NCI-H146 (cell line): ENCODE measurements at places on chromosomes 7 and 10.

GRCh38 chr10:106972381-106972780 is 192.1 kb downstream of the SORCS1 start:
- DNase-seq: no peak

DNA sequence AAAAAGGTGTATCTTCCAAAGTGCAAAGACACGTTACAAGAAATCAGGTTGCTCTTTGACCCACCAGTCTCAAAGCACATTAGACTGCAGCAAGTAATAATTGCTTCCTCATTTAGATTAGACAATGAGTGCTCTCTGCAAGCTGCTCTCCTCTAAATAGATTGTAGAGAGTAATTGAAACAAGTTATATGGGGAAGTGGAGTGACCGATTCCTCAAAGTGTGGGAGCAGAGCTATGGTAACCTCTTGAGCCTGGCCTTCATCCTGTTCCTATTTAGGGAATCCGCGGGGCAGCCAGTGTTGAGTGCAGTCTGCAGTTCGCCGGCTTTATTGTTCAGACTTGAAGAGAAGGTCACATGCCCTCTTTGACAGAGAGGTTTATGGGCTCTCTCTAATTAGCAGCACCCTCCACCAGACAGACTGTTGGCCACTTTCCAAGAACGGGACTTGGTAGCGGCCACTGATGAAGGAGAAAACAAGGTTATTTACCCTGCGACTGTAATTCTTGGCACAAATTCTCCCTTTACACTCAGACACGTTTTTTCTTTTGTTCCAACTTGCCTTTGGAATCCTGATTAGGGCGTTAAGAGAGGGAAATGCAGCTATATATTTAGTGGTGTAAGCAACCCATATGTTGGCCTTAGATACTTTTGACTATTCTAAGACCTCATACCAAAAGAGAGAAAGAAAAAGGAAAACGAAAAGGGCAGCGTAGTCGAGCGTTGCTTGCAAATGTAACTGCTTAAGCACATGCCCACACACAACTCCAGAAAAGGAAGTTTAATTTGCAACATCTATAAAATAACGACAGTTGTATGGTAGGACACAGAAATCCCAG is 107.5 kb downstream of the REEP3 start:
- peak; percentile 85 for DNase-seq

GRCh38 chr7:770741-771166 is 43.7 kb upstream of the PRKAR1B start:
- DNase-seq: no peak

GRCh38 chr7:92750447-92750839 is 85.9 kb downstream of the CDK6 start:
- no peak for DNase-seq

- DNase-seq: no peak
Observed at GRCh38 chr7:129769400-129769774, 157.9 kb downstream of the NRF1 start.

- DNase-seq: no peak
Observed at GRCh38 chr7:35875292-35875691, 74.4 kb downstream of the SEPTIN7 start.

GRCh38 chr10:14535457-14536130 is 204.9 kb upstream of the FRMD4A start:
- no peak for DNase-seq

GRCh38 chr10:110857265-110858171 is 14.2 kb upstream of the PDCD4 start:
- DNase-seq: peak; percentile 90

DNA sequence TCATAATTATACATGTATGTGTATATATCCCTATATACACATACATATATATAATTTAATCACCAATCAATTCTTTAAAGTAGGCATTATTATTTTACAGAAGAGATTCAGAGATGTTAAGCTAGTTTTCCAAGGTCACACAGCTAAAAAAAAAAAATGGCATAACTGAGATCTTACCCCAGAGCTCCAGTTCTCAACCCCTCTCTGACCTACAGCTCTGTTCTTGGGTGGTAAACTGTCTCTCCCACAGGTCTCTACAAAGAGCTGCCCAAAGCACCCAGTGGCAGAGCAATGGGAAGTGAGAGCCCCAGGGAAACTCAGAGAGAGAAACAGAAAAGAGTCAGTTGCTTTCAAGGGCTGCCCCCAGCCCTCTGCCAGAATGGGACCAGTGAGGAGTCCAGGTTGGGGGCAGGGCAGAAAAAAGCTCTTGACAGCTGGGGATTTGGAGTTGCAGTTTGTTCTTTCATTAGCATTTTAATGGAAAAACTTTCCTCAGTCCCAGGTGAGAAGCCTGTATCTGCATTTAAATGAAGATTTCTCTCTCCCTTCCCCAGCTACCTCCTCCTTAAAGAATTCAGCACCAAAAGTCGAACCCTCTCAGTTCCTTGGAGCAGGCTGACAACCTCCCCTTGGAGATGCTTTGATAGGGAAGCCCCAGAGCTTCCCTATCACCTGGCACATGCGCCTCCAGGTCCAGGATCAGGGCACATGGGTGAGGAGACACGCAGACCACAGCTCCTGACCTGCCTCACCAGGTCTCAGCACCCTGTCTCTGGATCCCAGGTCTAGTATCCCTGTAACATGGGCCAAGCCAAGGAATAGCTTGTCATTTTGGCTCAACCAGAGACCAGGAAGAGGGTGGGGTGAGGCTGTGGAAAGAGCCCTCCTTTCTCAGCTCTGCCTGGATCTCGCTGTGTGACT is 388.1 kb downstream of the PLXNA4 start:
- no peak for DNase-seq

- DNase-seq: no peak
Observed at GRCh38 chr7:818031-818699, 14.1 kb upstream of the SUN1 start.

DNA sequence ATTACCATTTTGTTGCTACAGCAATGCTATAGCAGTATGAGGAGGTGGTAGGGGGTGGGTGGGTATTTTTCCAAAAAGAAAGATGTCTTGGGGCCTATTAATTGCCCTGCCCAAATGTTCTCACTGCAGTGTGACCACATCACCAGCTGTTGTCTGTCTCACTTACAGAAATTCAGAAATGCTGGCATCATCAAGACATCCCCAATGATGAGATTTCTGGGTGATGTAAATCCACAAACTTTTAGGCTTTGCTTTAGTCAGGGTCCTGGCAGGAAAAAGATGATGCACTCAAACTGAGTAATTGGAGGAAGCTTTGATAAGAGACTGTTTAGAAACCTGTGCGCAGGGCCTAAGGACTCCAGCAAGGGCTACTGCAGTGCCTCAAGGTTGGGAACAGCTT is 56.2 kb upstream of the OPN4 start:
- no peak for DNase-seq

GRCh38 chr10:31319602-31320549 is 860 bp downstream of the ZEB1 start:
- DNase-seq: no peak

DNA sequence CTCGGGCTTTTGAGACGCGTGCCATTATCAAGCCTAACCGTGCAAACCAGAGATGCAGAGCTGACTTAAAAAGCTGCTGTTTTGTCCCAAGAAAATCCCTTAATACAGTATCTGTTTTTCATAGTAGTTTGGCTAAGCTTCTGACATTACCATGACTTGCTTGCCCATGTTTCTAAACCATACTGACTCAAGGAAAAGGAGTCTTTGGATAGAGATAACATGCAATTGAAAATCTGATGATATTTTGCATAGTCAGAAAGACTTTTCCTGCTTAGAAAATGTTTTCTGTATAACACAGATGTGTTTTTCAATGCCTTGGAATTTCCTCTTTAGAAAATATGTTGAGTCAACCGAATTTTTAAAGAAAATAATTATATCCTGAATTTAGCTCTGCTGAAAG is 21.5 kb upstream of the AKR1E2 start:
- no peak for DNase-seq

- no peak for DNase-seq
Observed at GRCh38 chr7:53744403-53744760, 708.9 kb downstream of the POM121L12 start.

- peak; percentile 90 for DNase-seq
Observed at GRCh38 chr10:35940141-35941041, 298.3 kb upstream of the FZD8 start.

- DNase-seq: no peak
Observed at GRCh38 chr10:34539533-34540315, 275.4 kb downstream of the PARD3 start.

DNA sequence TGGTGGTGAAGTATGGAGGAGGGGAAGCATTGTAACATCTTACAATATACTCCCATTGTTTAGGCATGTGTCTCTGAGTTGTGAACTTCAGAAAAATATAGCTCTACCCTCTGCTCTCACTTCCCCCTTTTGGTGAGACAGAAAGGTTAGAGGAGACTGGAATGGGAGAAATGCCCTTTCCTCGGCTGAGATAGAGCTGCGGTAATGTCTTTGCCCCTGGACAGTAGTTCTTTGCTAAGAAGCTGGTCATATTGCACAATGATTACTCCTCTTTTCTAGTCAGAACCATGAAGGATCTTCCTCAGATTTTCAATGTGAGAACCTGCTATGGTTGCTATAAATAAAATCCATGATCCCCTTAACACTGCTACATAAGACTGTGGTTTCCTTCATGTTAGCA is 171.0 kb downstream of the SEM1 start:
- no peak for DNase-seq

GRCh38 chr7:147896121-147896520 is 694.4 kb upstream of the C7orf33 start:
- no peak for DNase-seq

GRCh38 chr7:87451187-87451586 is 24.3 kb downstream of the ABCB4 start:
- no peak for DNase-seq

- DNase-seq: peak; percentile 78
Observed at GRCh38 chr7:22854158-22855048, 31.8 kb upstream of the TOMM7 start.

DNA sequence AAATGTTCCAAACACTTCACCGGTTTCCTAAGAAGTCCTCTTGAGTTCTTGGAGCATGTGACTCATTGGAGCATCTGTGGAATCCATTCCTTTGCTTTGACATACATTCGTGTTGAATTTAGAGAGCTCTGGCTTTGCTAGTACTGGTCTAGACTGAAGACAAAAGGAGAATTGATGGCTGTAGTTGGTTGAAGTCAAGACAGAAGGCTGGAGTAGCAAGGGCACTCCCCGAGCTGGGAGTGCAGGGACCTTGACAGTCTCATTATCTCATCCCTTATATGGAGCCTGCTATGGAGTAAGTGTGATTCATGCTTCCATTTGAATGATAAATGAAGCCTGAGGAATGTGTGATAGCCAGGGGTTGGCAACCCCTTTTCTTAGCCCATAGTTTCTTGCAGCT is 1249.1 kb downstream of the TYW1 start:
- peak; percentile 21 for DNase-seq

GRCh38 chr10:66982792-66983474 is 57.1 kb downstream of the LRRTM3 start:
- DNase-seq: peak; percentile 14

GRCh38 chr10:18097524-18097923 is 42.7 kb upstream of the CACNB2 start:
- DNase-seq: no peak

DNA sequence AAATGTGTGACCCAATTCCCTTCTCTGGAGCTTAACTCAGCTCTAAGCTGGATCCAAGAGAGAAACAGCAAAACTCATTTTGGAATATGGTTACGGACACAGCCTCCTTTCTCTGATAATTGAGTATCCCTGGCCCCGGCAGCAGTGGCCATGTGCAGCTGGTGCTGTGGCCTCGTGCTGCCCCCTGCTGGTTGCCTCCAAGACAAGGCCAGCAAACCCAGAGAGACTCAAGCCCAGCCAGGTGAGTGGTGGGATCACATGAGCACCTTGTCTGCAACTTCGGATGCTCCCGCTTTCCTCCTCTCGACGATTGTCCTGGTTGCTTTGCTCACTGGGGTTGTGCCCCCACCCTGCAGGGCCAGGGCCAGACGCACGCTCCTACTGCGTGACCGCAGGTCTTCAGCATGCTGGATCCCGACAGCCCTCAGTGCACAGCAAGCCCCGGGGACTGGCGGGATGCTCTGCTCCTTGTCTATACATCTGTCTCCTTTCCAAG is 19.4 kb downstream of the SFTPD start:
- DNase-seq: peak; percentile 77

DNA sequence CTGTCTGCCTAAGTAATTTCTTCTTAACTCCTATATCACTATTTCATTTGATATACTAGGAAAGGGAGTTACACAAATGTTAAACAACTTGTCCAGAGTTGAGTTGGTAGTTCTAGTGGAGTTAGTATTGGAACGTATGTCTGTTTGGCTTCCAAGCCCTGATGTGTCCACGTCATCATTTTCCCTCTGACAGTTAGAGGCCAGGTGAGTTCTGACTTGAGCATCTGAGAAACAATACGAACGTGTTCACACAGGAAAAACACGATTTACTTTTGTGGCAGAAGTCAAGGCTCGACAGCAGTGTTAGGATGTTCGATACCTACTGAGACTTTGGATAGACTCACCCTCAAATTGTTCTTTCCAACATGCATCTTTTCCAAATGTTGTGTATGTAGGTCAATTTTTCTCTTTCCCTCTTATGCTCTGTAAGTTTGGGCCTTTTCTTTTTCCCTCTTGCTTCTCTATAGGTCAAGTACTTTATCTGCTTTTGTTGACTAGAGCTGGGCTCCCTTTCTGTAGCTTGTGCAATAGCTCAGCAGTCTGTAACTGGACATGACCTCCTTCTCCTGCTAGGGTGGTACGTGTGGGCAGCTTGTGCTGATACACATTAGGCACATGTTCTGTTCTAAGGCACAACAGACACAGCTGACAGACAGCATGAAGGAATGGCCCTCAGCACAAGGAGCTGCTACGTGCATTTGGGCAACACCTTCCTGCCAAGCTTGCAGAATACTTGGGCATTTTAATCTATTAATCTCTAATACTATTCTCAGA is 222.9 kb downstream of the PTEN start:
- no peak for DNase-seq

DNA sequence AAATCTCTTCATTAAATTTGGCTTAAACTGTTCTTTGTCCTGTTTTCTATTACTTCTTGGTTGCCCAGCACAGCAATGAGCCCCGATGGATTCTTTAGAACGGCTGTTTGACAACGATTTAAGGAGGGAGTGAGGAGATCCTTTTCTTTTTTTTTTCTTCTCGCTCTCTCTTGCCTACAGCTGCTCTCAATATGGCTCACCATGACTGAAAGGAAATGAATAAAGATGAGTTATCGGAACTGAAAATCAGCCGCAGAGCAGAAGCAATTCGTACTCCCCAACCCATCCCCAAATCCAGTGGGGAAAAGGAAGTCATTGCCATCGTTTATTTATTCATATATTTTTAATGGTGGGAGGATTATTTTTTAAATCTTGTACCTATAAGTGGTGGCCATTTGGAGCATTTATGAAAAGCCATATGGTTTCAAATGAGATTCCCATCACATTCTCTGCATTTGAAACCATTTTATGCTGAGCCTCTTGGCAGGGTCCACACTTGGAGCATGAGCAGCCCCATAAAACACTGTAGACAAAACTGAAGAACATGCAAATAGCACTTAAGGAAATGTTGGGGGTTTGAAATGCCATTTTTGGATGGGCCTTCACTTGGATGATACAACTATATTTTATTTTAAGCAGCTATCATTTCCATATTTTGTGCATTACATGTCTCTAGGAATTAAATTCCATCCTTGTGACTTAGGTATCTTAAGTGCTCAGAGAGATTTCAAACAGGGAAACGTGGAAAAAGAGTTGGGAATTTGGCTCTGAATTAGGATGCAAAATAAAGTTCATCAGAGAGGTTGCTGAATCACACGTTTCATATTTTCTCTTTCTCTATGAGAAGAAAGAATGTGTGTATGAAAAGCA is 107.7 kb upstream of the FZD1 start:
- DNase-seq: no peak

- DNase-seq: no peak
Observed at GRCh38 chr10:14665865-14666857, 108.5 kb downstream of the FAM107B start.
